ENCODE measurements at places on chromosomes 11 and 22.

DNA sequence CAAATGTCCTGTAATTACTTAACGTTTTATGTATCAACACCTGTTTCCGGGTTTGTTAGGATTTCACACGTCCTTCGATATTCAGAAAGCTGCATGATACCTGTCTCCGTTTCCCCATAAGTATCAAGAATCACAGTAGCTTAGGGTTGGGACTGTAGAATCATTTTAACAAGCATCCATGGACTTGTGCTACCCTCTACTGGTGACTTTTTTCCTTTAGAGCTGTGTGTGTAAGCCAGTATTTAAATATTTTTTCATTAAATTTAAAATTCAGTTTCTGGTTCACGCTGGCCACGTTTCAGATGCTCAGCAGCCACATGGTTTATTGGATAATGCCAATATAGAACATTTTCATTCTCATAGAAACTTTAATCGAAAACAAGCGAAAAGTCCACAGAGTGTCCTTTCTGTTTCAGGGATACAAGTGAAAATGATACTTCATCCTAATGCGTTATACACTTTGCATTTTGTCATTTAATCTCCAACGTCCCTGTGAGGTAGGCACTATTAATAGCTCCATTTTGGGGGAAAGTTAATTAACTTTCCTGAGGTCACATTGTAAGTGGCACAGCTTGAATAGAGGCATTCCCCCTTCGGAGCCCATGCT, 61.5 kb upstream of the SLC25A18 start:
- peak; percentile 4 for DNase-seq

- DNase-seq = no peak
These were observed 102.2 kb upstream of the FGF3 start for GRCh38 chr11:69921128-69922014.

GRCh38 chr11:88886796-88887195, 179.0 kb downstream of the GRM5 start:
- no peak for DNase-seq

DNA sequence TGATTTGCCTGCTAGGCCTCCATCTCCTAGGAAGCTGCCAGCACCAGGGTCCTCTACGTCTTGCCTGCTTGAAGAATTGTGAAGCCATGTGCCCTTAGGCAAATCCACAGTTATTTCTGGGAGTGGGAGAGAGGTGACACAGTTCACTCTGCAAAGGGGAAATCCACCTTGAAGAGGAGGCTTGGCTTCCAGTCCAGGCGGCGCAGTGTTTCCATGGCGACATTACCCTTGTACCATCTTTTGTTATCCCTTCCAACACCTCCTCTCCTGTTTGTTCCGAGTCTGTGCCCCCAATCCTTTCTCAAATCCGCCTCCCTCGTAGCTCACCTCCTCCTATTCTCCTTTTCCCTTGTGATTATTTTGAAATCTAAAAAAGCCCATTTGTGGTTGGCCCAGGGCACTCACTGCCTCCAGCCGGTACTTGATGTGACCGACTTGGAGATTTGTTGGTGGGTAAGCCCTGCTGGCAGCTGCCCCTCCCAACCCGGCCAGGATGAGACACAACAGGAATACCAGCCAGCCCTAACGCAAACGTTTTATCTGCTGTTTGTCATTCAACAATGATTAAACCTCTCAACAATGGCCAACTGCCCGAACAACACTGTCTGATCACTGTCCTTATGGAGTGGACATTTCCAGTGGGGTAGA, 18.4 kb downstream of the SYT13 start:
- no peak for DNase-seq

GRCh38 chr22:33049119-33049729, 9.0 kb downstream of the SYN3 start:
- peak; percentile 37 for DNase-seq

DNA sequence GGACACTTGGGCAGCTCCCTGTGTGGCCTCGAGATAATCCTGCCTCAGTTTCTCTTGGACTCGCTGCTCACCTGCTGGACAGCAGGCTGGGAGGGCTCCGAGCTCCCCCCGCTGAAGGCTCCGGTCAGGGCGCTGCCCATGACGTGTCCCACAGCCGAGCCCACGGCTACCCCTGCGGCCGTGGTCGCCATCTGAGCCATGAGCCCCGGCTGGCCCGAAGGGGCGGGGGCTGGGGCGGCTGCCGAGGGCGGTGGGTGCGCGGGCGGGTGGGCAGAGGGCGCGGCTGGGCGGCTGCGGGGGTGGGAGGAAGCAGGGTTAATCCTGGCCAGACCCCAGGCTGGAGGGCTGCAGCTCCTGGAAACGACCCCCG, 484 bp downstream of the CHCHD10 start:
- DNase-seq = no peak

DNA sequence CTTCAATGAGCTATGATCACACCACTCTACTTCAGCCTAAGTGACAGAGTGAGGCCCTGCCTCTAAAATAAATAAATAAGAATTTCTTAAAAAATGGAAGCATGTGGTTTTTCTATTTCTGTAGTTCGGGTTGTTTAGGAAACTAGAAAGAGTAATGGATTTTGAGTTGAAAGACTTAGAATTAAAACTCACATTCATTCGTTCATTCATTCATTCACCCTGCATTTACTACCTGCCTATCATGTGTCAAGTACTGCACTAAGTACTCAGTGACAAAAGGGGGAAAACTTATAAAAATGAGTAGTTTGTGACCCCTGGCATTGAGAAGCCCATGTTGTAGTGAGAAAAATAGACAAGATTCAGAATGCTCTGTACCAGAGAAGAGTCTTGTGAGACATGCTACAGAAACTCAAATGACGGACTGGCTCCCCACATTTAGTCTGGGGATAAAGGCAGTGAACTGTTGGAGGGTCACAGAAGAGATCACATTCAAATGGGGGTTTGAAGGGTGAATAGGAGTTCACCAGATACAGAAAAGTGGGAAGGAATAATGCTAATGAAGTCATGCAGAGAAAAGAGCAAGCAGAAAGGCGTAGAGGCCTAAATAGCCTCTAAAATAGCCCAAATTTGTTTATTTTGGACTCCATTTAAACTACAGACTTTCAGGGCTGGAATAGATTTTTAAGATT, 7.0 kb downstream of the CSRP3 start:
- DNase-seq = no peak

GRCh38 chr11:44398266-44399030, 88.5 kb upstream of the ALX4 start:
- DNase-seq = no peak

DNA sequence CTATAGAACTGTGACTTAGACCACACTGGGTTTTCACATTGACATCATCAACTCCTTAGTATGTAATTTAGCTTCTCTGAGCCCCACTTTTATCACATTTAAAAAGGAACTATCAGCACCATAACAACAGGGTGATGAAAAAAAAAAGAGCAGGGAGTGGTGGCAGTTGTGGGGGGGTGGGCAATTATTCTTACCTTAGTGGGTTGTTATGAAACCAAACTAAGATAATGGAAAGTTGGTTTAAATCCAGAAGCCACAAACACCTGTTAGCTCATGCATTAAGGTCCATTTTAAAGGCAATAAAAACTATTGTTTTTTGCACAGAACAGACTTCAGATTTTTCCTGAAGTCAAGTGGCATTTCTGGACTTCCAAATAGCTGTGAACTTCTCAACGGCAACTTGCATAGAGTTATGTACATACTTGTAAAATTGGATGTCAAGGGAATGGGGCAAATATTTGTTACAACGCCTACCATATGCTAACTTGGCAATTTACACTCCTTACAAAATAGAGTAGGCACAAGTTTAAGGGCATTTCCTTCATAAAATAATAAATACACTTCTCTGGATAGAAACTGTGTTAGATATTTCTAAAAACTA, 793.6 kb downstream of the DLG2 start:
- no peak for DNase-seq

DNA sequence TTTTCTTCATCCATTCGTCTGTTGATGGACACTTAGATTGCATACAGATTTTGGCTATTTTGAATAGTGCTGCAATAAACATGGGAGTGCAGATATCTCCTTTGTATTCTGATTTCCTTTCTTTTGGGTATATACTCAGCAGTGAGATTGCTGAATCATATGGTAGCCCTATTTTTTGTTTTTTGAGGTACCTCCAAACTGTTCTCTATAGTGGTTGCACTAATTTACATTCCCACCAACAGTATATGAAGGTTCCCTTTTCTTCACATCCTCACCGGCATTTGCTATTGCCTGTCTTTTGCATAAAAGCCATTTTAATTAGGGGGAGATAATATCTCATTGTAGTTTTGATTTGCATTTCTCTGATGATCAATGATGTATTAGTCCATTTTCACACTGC, 96.1 kb downstream of the PRR5L start:
- no peak for DNase-seq

- no peak for DNase-seq
These were observed 113.2 kb downstream of the FANCF start for GRCh38 chr11:22512457-22512856.

DNA sequence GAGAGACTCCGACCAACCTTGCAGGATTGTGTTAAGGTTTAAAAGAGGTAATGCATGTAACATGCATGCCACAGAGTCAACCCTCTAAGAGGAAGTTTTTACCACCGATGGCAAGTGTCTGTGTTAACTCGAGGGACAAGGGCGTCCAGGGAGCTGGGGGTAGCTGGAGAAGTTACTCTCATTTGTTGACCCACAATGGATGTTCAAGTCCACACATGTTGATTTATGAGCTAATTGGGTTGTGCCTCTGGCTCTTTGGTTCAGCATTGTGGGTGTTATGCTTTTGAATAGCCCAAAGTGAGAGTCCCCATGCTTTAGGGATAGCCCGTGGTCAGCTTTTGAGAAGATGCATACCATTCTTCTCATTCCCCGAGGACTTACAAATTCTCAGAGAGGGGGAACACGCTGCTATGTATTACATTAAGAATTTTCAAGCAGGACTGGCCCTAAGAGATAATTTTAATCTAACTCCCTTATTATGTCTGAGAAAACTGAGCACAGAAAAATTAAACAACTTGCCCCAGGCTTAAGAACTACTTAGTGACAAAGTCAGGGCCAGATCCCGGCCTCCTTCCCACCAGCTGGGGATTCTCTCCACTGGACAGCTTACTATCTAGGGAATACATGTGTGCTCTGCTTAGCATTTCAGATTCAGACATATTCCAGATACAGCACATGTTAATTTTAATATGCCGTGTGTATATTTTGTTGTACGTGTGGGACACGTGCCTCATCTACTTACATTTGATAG, 5.2 kb upstream of the PLET1 start:
- DNase-seq = no peak

DNA sequence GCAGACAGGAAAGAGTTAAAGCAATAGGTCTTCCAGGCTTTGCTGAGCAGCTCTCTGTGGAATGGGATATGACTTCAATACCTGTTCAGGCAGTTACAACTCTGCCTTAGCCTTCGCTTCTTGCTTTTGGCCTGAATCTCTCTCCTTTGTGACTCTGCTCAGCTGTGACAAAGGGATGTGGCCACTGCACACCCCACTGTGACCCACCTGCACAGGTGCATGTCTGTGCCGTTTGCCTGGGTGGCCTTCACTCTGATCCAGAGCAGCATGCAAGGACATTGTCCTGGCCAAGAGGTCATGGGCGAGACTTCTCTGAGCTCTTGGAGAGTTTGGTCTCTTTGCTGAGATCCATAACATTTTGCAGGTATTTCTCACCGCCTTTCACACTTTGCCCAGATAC, 891.3 kb downstream of the BRD1 start:
- no peak for DNase-seq

DNA sequence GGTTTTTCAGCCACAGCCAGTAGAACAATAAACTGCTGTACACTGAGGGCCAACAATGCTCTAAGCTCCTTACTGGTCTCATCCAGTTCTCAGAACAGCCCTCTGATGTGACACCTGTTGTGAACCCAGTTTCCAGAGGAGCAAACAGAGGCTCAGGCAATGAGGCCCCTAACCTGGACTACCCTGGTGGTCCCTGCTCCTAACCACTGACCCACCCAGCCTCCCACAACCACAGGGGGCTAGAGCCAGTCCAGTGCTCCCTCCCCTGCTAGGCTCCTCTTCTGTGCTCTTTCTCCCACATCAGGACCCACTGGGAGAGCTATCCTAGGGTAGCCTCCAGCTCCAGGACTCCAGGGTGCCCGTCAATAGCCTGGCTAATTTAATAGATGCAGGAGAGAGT, 4.1 kb upstream of the SMARCB1 start:
- no peak for DNase-seq

DNA sequence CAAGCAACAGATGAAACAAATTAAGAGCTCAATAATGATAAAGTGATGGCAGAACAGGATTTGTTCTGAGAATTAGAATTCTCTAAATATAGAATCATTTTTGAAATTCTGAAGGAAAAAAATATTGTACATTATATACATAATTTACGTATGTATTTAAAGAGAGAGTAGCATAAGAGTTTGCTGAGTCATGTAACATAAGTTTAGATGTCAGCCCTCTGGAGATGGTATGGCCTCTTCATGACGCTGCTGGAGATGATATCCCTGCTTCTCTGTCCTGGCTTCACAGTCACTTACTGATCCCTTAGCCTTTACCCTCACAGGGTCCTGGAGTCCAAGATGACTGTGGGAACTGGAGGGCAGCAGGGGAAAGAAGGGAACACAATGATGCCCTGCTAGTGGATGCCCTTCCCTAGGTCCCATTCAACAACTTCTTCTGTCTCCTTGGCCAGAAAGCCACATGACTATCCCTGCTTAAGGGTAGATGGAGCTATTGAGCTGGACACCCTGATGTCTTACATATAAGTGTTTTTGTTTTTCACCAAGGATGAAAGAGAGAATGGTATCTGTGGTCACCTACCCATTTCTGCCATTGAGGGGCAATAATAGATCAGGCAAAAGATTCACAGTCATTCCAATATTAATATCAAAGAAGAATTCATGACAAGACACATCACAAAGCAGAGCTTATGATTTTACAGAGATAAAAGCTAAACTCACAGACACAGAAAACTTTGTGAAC, 753.1 kb downstream of the TBC1D22A start:
- DNase-seq = no peak

- DNase-seq = peak; percentile 25
These were observed 1.9 kb upstream of the ADM start for GRCh38 chr11:10302744-10303557.

DNA sequence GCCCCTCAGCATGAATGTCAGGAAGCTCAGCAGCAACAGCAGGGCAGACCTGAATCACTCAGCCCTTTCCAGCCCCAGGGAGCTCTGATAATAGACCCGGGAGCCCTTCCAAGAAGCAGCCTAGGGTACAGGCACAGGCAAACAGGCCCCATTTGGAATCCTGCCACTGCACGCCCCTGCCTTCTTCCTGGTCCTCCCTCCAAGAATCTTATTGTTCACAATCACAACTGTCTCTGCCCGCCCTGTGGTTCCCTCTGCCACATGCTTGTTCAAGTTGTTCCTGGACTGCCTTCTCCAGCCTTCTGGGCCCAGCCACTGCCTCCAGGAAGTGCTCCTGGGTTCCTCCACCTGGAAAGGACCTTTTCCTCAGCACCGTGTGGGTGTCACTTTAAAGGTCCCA, 54.6 kb downstream of the LRRC32 start:
- DNase-seq = no peak

- DNase-seq = no peak
These were observed 18.2 kb upstream of the OR6A2 start for GRCh38 chr11:6817694-6818093.
